ENCODE measurements at places on chromosomes 5 and 9.

DNA sequence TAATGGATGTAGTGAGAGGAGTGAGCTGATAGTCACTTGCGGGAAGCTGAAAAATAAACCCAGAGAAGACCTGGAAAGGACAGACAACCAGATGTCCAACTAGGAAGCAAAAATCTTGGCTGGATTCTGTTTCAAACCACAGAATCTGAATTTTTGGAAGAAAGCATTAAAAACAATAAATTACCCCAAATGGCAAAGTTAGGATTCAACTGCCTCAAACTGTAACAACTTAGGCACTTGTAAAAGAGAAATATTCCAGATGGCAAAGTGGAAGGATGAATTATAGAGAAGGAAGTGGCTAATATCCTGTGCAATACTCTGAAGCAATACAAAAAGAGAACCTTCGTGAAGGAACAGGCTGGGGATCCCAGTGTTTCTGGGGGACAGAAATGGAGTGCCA, 46.8 kb upstream of the SLIT3 start:
- no peak for DNase-seq

- DNase-seq, result no peak
These were observed 123.6 kb downstream of the ACTBL2 start for GRCh38 chr5:57358796-57359592.

- no peak for DNase-seq
These were observed 72.2 kb downstream of the CERT1 start for GRCh38 chr5:75439276-75439675.

DNA sequence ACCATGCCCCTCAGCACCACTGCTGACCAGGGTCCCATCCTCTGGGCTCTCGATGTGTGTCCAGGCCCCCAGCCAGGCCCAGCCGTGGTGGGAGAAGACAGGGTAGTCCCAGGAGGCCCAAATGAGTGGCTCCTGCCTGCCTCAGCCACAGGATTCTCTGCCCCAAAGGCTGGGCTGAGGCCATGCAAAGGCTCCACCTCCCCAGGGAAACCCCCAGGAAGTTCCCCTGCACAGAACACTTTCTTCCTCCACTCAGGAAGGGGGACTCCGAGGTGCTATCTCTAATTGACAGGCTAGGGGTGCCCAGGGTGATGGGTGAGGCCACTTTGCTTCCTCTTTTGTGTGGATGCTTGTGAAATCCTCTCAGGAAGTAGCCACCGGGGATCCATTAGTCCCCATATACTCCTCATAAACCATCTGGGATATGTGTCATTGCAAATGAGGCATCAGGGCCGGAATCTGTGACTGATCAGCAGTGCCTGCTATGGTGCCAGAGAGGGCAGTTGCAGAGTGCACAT, 23.1 kb upstream of the TDRD7 start:
- DNase-seq, result peak; percentile 66

DNA sequence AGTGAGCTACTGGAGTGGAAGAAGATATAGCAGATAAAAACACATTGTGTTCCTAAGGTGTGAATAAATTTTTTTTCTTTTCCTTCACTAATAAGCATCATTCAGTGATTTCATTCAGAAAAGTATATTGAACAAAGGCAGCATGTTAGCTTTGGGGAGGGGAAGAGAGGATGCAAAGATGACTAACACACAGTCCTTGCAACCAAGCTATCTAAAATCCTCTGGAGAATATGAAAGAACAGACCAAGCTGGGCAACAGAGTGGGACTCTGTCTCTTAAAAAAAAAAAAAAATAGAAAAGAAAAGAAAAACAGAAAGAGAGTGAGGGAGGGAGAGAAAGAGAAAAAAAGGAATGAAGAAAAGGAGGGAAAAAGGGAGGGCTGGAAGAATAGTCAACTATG, 22.3 kb upstream of the OMD start:
- DNase-seq, result no peak

DNA sequence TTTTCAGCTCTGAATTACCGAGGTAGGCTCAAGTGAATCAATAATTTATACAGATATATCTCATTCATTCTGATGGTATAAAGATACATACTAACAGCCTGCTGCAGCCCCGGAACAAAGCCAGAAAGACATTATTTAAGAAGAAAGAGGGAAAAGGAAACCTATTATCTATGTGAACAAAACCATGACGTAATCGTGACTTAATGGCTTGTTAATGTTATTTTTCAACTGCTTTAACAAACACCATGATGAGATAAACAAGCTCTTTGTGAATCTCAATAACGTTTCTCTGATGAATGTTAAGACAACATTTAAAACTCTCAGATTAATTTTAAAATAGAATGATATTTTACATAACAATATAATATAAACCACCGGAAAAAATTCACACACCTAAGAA, 237.1 kb downstream of the SLF1 start:
- DNase-seq, result no peak

DNA sequence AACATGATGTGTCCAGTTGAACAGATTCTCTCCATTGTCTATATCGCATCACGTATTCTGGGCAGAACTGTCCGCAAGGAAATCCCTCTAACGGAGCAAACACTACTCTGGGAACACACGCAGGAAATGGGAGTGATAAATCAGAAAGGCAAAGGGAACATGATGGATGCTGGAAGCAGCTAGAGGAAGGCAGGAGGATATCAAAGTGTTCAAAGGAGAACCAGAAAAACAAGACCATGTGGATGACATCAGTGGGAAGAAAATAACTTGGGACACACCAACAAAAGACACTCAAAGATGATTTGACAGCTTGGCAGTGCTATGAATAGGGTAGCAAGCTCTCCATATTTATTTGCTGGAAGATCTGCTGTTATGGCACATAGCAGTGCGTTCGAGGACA, 142.9 kb downstream of the PLK2 start:
- no peak for DNase-seq

DNA sequence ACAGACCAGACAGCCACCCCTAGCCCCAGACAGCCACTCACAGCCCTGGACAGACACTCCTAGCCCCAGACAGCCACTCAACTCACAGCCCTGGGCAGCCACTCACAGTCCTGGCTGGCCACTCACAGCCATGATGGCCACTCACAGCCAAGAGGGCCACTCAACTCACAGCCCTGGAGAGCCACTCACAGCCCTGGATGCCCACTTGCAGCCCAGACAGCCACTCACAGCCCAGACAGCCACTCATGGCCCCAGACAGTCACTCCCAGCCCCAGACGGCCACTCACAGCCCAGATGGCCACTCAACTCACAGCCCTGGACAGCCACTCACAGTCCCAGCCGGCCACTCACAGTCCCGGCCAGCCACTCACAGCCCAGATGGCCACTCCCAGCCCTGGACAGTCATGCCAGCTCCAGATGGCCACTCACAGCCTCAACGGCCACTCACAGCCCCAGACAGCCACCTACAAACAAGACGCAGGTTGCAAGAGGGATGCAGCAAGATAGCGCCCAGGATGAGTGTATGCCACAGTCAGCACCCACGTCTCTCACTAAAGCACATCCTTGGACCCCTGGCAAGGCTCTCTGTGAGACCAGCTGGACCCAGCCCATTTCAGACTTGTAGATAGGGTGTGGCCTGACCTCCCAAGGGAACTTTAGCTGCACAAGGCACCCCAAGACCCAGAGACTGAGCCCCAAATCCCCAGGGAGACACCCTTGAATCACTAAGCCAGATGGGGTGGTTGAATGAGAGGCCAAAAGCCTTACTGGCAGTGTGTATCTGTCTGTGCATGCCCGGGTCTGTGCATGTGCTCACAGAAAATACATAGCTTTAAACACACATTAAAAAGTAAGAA, 22.4 kb downstream of the ZDHHC11B start:
- no peak for DNase-seq

DNA sequence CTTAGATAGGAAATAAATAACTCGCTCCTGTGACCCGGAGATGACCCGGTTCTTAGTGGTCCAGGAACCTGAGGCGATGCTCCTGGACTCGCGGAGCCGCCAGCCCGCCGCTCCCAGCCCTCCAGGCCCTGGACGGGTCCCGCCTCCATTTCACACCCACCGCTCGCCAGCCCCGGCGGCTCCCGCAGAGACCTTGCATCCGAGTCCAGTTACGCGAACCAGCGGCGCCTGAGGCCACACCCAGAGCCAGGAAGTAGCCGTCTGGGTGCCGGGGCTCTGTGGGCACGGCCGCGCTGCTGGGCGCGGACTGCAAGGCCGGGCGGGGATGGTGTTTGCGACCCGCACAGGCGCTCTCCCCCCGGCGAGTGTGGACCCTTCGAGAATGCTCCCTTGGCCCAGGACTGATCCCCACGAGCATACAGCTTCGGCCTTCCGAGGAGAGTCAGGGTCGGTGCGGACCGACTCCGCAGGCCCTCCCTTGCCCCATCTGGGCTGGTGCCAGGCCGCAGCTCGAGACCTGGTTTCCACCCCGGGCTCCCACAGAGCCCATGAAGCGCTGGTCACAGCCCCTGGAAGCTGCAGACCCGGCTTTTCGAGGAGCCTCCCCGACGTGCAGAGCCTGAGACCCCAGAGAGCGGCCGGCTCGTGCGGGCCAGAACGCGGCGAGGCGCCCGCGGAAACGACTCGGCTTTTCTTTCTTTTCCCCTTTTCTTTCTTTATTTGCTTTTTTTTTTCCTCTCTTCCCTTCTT, 5.2 kb upstream of the BARX1 start:
- no peak for DNase-seq

GRCh38 chr5:14364576-14365472, 216.8 kb upstream of the OTULINL start:
- DNase-seq, result no peak

GRCh38 chr5:94244921-94245320, 373.5 kb downstream of the KIAA0825 start:
- DNase-seq, result no peak

DNA sequence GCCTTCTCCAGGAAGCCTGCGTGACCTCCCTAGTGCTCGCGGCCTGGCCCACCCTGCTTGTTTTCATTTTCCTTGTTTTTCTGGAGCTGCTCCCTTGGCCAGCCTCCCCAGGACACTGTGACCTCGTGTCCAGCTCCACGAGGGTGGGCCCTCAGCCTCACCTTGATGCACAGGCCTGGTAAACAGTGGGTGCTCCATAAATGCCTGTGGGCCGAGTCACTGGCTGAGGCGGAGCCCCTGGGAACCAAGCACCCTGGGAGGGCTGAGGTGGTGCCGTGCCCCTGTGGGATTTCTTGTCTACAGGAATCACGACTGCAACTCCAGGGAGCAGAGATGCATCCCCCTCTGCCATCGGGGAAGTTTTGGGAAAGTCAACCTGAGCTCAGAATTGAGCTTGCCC, 17.2 kb downstream of the FAM163B start:
- no peak for DNase-seq

DNA sequence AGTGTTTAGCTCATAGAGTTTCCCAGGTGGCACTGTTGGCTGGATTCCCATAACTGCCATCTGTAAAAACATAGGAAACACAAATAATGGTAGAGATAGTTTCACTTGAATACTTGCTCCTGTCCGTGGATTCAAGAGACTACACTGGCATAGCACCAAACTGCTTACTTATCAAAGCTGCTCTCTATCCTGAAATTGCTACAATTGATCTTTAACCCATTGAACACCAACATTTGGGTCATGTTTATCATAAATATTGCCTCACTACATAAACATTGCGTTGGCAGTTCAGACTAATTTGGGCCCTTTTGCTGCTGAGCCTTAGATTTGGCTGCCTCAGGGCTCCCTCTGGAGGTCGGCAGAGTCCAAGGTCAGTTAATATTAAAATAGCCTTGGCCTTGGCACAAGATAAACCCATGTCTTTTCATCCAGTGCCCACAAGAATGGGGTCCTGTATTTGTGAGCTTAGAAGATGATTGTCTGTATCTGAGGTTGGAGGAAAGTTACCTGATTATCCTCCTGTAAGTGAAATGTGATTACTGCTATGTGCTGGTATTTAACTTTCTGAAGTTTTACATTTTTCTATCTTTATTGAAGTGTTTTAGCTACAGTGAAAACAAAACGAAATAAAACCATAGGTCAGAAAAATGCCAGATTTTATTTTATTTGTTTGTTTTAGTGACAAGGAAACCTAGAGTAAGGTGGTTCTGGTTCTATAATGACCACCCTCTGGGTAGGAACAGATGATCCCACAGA, 4.0 kb upstream of the RANBP3L start:
- DNase-seq, result peak; percentile 25

DNA sequence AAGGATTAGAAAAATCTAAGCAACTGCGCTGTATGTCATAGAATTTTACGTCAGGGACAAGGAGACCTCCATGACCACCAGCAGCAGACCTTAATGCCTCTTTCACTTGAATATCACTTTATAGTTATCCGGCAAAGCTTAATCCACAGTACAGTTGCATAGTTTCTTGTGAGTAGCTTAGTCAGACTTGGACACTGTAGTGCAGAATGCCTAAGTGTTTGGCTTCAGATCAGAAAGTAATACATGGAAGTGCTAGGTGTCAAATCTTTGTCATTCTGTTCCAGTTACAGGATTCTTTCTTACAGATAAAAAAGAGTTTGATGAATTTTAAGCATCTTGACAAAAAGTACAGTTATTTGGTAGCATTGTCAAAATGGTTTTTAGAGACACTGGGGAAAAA, 239.9 kb upstream of the PAPPA start:
- DNase-seq, result no peak

- no peak for DNase-seq
These were observed 2.3 kb upstream of the FBXW11 start for GRCh38 chr5:172008689-172009141.

- DNase-seq, result no peak
These were observed 1530.6 kb downstream of the EFNA5 start for GRCh38 chr5:106140101-106140500.

DNA sequence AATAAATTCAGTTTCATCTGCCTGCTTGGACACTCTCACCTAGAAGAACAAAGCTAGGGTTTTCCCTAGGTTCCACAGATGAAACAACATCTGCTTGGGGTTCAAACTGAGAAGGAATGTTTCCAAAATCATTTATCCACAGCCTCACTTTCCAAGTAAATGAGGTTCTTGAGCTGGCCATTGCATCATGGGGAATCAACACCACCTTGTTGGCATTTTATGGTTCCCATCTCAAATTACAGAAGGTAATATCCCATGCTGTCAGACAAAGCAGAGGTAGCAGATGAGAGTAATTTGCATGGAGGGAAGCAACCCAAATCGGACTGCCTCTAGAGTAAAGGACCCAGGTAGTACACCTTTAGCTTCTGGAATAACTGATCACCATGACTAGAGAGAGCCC, 10.5 kb upstream of the NR4A3 start:
- no peak for DNase-seq

DNA sequence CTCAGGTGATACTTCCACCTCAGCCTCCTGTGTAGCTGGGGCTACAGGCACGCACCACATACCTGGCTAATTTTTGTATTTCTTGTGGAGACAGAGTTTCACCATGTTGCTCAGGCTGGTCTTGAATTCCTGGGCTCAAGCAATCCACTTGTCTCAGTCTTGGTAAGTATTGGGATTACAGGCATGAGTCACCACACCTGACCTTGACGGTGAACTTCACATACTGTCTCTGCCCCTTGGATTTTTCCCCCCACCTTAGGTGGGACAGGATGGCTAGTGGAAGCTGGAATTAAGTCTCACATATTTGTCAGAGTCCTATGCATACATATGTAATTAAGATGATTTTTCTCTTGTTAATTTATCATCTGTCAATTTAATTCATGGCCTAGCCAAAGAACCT, 20.9 kb upstream of the RFK start:
- no peak for DNase-seq
